ENCODE measurements at places on chromosomes 3 and 15.

DNA sequence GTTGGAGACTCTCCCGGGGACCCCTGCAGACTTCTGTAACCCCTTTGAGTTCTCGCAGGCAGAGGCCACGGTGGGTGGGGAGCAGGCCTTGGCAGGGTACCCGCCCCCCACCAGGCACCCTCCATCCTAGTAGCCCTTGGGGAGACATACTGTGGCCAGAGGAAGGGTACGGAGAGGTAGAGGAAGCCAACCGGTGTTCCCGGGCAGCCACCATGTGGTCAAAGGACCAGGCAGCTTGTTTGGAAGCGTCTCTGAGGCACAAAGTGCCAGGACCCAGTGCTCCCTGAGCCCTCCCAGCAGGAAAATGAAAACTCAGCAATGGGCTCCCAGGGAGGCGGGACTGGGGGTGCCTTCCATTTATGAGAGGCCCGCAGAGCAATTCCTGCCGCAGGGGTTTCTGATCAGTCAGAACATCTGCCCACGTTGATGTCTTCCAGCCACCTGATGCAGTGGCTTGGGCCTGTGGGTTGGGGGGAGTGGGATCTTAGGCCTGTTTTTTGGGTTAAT lies 53.0 kb upstream of the CGNL1 start:
- DNase-seq: no peak

DNA sequence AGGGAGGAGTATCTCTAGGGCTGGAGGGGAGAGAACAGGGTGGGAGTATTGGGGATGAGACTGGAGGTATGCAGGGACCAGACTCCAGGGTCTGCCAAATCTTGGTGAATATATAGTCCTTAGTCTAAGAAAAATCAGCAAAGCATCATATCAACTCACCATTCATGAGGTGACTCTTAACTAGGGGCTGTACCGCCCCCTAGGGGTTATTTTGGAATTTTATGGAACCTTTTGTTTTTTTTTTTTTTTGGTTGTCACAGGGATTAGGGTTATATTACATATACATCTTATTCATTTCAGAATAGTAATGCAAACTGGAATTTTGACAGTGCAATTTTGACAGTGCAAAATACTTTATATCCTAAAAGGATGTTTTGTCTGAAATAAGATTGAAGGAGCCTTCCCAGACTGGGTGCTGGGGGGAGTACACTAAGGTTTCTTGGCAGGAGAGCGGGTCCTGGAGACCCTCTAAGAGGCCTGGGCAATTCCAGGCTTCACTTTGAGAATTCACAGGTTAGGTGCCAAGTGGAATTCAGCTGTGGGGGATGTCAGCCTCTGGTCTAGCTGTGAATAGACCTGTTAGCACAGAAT lies 7.5 kb downstream of the CMTM7 start:
- DNase-seq: no peak

- DNase-seq: no peak
Observed at GRCh38 chr3:170801597-170801996, 68.4 kb downstream of the RPL22L1 start.

- no peak for DNase-seq
Observed at GRCh38 chr3:140344601-140345205, 333.2 kb upstream of the TRIM42 start.

- DNase-seq: no peak
Observed at GRCh38 chr3:18609187-18609586, 184.0 kb upstream of the SATB1 start.

GRCh38 chr3:186879781-186880180 lies 37.3 kb downstream of the ADIPOQ start:
- no peak for DNase-seq

DNA sequence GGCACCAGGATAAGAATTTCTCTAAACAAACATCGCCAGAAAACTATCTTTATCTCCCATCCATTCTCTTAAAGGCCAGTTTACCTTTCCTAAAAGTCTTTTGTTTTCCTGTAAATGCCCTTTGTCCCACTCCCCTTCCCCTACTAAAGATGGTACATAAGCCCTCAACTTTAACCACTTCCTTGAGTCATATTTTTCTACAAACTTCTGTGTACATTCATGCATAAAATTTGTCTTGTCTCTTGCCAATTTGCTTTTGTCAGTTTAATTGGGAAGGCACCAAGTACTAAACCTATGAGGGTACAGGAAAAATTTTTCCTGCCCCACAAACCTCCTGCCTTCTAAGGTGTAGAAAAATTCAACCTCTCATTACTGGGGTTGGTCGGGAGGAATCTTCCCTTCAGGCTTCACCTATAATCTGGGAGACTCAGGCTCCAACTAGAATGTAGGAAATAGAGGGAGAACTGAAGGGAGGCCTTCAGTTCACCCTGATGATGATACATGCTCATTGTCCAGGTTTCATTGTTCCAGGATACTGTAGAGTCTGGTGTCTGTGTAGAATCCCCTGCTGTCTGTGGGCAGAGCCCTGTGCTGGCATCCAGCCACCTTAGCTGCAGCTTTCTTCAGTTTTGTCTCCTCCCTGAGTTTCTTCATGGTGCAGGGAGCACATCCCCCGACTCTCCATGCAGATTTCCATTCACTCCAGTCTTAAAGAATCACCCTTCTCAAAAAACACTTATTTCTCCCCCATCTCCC lies 53.2 kb downstream of the CD200R1L start:
- DNase-seq: no peak

- DNase-seq: no peak
Observed at GRCh38 chr15:42118650-42119445, 24.5 kb upstream of the PLA2G4D start.

DNA sequence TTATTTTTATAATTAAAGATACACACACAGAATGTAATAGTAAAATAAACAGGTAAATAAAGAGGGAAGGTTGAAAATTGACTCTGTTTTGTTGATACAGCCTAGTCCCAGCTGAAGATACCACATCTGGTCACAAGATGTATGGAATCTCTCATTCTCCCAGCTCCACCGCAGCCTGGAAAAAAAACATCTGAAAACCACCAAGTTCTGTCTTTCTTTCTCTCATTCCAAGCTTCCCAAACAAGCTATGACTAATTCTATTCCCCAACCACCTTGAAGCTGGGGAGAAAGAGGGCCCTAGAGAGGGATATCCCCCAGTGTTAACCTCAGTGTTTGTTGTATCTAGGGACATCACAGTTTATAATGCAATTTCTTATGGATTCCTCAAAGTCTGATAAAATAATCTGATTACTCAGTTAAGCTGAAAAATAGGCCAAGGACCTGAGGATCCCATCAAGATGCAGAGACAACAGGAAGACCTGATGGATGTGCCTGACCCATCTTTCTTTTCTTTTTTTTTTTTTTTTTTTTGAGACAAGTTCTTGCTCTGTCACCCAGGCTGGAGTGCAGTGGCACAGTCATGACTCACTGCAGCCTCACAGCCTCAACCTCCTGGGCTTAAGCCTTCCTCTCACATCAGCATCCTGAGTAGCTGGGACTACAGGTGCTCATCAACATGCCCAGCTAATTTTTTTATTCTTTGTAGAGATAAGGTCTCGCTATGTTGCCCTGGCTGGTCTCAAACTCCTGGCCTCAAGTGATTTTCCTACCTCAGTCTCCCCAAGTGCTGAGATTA lies 38.1 kb downstream of the SRGAP3 start:
- DNase-seq: no peak

GRCh38 chr3:181687190-181687589 lies 24.5 kb upstream of the SOX2 start:
- DNase-seq: no peak

DNA sequence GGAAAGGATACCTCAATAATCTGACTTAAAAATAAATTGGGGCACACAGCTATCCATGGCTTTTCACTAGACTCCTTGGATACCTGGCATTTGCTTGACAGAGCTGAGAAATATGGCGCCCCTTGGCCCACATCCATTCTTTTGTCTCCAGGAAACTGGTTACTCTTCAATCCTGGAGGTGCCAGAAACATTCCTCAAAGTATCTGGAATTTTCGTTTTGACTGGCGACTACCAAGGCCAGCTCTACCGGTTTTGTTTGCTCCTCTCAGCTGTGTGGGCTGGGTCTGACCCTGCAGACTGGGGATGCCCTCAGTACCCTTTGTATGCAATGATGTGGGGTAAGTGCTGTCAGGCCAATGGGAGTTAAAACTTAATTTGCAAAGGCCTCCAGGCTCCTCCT lies 27.0 kb downstream of the KATNBL1 start:
- no peak for DNase-seq

- DNase-seq: no peak
Observed at GRCh38 chr3:46690798-46691197, 2.7 kb downstream of the ALS2CL start.

- DNase-seq: no peak
Observed at GRCh38 chr3:55746808-55747413, 259.8 kb upstream of the WNT5A start.

Measured in anterior cingulate cortex (tissue), 58 donors.